Mammary epithelial cell (primary cell): ENCODE measurements at places on chromosomes 16 and 17.

DNA sequence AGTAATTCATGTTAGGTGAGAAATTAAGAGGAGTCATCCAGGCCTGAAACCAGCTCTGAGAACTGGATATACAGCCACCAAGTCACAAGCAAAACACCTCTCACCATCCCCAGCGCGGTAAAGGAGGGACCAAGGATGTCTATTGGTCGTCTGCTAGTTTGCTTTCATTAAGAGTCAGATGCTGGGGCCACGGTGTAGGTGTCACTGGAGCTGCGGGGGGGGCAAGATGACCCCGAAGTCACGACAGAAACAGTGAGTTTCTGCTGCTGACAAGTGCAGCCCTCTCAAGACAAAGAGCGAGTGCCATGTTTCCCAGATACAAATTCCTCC lies 790 bp downstream of the NCBP3 start:
- DNase-seq = peak; percentile 52

GRCh38 chr17:44636562-44636961 lies 19.7 kb upstream of the MEIOC start:
- peak; percentile 12 for DNase-seq

DNA sequence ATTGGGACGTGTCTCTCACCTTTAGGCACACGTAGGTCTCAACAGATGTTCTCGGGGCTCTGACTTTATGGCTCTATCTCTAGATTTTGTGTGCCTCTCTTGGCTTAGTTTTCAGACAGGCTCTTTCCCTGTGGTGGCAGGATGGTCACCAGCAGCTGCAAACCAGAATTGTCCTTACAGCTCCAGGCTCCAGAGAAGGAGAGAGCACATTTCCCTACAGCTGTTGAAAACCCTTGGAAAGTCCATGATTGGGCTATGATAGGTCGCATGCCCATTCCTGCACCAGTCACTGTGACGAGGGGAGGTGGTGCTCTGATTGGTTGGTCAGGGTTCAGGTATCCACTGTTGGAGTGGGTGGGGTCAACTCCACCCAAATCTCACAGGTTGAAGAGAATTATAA lies 41.5 kb downstream of the SHISA9 start:
- DNase-seq = no peak

DNA sequence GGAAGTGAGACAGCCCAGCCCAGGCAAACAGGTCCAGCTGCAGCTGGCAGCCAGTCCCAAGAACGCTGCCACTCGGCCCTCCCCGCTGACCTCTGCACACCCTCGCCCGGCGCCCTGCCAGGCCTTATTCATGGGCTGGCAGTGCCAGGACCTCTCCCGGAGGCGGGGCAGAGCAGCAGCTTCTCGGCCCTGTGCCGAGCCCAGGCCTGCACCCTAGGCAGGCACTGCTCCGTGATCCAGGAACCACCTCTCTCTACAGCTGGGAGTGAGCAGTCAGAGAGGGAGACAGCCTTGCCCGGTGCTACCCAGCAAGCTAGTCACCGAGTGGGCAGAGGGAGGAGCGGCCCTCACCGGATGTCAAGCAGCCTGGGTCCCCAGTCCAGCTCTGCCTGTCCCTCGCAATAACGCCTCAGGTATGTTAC lies 79.9 kb upstream of the CBX4 start:
- peak; percentile 74 for DNase-seq

- DNase-seq = no peak
These were observed 19.4 kb upstream of the NFATC3 start for GRCh38 chr16:68065716-68066305.

- no peak for DNase-seq
These were observed 45.8 kb upstream of the ATF7IP2 start for GRCh38 chr16:10339777-10340732.

DNA sequence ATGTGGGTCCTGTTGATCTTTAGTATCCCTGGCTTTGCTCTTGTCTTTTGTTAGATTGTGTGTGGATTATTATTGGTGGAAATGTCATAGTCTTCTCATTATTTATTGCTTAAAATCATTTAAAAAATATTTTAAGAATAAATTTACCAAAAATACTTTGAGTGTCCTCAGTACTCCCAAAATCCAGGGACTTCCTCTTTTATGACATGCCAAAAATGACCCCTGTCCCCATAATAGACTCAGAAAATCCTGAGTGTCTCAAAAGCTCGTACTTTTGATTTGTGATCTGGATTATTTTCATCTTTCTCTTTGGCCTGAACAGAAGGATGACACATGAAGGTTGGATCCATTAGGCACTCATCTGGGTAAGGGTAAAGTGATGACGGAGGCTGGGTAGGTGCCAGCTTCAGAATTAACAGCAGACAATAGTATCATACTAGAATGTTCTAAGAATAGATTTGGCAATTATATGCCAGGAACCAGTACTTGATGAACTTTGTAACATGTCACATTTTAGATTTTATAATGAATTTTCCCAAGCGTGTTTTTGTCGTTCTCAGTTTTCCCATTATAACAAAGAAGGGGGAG lies 602.2 kb upstream of the CDH8 start:
- DNase-seq = no peak

DNA sequence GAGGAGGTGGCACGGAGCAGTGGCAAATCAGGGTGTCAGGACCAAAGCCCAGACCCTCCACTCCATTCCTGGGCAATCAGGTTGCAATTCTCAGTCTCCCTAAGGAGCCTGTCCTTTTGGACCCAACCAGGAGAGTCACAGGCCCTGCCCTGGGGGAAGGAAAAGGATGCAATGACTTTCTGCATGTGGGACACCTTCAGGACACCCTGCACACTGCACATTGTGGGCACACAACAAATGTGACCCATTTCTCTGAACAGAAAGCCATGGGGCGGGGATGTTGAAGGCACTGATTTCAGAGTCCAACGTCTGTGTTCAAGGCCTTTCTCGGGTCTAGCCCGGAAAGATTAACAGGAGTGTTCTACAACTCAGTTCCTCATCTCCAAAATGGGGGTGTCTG lies 286.2 kb upstream of the FOXF1 start:
- no peak for DNase-seq
